ENCODE measurements at places on chromosomes 5 and 9.

GRCh38 chr5:152546493-152546892 is 141.4 kb upstream of the NMUR2 start:
- DNase-seq, result no peak

DNA sequence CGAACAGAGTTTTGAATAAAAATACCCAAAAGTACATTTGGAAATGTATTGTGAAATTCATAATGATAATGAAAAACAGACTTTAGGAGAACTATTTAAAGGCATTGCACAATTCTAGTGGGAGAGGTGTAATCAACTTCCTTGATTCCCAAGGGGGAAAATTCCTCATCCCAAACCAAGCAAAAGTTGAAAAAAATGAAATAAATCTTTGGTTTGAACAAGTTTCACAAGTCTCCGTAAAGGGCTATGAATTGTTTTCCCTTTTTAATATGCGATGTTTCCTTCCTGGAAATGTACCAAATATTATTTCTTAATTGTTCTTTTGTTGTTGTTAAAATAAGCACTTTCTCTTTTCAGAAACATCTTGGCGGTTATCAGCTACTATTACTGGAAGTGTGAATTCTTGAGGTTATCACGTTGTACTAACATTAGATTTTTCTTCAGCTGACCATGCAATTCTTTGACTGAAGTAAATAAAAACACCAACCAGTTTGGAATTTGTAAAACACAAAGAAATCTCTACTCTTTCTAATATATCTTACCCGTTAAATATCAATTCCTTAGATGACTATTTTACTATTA is 59.3 kb downstream of the SVEP1 start:
- no peak for DNase-seq

GRCh38 chr5:44645502-44645901 is 163.2 kb upstream of the MRPS30 start:
- DNase-seq, result no peak

- DNase-seq, result no peak
These were observed 4.4 kb downstream of the FGF10 start for GRCh38 chr5:44384816-44385215.

DNA sequence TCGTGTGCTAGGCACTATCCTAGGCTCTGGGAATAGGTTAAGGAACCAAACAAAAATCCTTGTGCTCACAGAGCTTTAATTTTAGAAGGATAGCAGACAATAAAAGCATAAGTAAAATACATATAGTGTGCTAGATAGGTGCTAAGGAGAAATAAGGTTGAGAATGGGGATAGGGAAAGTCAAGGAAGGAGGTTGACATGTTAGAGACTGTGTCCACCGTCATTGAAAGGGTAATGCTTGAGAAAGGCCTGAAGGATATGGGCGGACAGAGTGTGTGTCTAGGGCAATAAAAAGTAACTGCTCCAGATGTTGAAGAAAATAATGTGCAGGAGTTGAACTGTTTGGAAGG is 482 bp upstream of the TDRD7 start:
- DNase-seq, result no peak

- no peak for DNase-seq
These were observed 19.5 kb downstream of the B4GALT1 start for GRCh38 chr9:33147416-33148169.

DNA sequence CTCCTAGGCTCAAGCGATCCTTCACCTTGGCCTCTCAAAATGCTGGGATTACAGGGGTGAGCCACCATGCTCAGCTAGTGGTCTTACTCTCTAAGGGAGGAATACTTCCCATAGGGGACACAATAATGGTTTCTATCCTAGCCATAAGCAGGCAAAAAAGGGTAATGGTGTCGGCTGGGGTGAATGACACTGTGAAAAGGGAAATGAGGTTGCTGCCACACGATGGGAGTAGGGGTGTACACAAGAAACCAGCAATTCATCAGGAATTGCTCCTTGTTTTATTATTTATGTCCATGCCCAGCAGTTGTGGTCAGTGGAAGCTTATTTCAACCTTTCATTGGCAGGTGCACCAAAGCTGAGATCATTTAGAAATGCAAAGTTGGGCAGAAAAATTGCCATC is 70.3 kb upstream of the ZFR start:
- no peak for DNase-seq

DNA sequence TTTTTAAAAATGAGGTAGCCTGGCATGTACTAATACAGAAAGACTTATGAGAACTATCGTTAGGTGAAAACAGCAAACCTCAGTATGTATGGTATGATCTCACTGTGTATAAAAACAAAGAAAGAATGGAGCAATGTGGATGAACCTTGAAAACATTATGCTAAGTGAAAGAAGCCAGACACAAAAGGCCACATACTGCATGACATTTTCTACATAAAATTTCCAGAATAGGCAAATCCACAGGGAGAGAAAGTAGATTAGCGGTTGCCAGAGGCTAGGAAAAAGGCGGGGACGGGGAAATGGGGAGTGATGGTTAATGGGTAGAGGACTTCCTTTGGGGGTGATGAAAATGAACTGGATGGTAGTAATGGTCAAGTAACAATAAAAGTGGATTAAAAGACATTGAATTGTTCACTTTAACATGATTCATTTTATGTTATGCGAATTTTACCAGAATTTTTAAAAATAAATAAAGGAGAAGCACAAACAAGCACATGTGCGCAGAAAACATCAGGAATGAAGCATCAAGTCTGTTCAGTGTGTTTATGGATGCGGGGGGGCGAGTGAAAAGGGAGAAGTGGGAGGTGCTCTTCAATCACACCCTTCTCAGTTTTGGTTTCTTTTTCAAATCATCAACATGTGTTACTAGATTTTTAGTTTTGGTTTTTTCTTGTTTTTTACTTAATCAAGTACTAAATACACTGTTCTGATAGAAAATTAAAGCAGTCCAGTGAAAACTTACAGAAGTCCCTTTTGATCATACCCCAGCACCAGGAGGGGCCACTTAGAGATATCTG is 16.3 kb downstream of the ROR2 start:
- no peak for DNase-seq
